ENCODE measurements at places on chromosomes 2 and 18.
A peak's percentile ranks its signal among the peaks of the same experiment; 100 is the strongest.

GRCh38 chr2:164620873-164621763 lies at the start of gene GRB14:
Gene GRB14 (minus strand): TSS chr2:164621482. CDS start chr2:164621309, 173 bp downstream.
- DNase-seq = peak; percentile 62

DNA sequence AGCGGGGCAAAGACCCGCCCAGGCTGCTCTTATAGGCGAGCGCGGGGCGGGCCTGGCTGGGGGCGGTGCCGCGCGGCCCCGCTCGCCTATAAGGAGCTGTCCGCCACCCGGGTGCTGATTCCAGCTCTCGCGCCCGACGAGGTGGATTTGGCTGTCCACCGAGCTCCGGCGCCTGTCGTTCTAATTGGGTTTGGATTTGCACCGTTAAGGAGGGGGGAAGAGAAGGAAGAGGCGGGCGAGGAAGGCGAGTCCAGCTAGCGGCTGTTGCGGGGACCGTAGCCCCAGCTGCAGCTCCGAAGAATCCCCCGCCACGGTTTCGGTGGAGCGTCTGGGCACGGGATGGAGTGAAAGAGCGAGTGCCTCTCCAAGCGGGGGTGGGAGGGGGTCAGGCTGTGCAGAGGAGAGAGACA lies at the start of gene CNTNAP5:
Gene CNTNAP5, plus strand, starts transcription at position 117 of the 410 bp plus-strand sequence. CDS start 364 bp downstream, outside the sequence.
- DNase-seq = no peak

- DNase-seq = no peak
These were observed 20.3 kb upstream of the ASNSD1 start for GRCh38 chr2:189641002-189641401.

DNA sequence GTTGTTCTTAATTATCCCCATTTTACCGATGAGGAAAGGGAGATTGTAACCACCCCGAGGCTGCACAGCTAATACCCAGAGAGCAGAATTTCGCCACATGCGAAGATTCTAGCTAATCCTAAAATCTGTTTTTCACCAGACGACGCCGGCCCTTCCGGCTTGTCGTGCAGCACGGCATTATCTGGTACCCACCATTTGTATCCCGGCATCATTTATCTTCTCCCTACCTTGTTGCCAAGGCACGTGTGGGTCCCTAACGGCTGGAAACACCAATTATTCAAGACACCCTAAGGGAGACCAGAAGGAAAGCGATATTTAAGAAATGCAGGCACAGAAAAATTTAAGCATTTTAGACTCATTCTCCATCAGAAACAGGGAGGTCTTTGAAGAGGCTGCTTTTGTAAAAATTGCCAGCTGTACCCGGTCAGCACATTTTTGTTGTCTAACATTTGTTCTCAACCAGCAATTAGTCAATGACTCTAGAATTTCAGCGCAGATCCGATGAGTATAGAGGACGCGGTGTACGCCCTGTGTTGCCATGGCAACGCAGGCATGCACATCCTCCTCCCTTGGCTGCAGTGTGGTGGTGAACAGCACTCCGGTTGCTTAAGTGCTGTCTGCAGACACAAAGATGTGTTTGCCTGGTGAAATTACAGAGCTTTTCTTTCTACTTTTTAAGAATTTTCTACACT lies 111.6 kb downstream of the AGAP1 start:
- no peak for DNase-seq

GRCh38 chr18:3653851-3654441 lies 204.0 kb downstream of the TGIF1 start:
- no peak for DNase-seq

GRCh38 chr2:197599285-197599965 lies 76.0 kb downstream of the RFTN2 start:
- no peak for DNase-seq

- DNase-seq = no peak
These were observed 12.3 kb upstream of the RESP18 start for GRCh38 chr2:219344751-219345430.

- no peak for DNase-seq
These were observed 46.1 kb upstream of the HPCAL1 start for GRCh38 chr2:10256515-10257031.

DNA sequence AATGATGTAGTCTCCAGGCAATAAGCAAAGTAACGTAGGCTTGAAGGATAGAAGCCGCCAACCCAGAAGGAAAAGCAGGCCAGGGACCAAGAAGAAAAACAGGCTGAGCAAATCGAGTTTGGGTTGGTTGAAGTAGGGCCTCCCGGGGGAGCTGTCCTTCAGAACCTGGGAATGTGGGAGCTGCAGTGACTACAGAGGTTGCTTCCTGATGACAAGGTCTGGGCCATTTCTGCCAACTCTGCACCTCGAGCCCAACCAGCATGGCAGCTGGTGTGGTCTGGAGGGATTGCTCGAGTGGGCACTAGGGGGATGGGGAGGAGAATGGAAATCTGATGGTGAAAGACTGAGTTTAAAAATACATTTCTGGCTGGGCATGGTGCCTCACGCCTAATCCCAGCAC lies 14.1 kb downstream of the ACMSD start:
- DNase-seq = no peak

GRCh38 chr2:170462433-170463205 lies 252.5 kb upstream of the SP5 start:
- no peak for DNase-seq

DNA sequence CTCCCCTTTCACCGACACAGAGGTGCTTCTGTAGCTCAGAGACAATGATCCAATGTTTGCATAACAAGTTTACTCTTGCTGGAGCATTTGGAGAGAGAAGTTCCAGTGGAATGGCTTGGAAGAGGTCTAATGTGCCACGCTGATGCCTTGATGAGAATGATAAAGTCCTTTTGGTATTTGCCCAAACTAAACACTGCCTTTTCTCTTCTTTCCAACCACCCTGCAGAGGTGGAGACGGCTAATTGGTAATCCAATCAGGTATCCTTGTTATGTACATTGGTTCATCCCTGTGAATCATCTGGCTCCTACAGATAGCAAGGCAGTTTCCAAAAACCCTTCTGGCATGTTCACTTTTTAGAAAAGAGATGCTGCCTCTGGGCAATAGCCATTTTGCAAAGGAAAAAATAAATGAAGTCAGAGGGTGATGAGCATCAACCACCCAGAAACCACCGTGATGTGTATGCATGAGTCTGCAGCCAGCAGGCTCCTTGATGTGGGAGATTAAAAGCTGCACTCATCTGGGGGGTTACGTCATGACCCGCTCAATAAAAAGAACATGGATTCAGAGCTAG lies 40.6 kb downstream of the KIAA2012 start:
- no peak for DNase-seq

- no peak for DNase-seq
These were observed 48.5 kb downstream of the SERPINB7 start for GRCh38 chr18:63823516-63824219.

DNA sequence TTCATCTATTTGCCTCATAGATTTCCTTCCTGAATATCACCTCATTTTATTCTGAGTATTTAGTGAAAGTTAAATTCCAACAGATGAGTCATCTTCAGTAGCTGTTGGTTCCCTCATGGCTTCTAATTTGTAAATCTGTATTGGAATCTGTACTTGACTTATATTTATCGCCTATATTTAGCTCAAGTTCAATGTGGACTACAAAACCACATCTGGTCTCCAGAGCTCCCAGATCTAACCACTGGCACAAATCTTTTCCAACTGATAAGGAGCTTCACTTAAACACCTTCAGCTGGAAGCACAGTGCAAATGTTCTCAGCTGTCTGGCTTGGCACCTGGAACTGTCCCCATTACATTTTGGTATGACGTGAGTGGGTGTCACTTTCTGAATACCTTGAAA lies 82.8 kb upstream of the DSEL start:
- DNase-seq = peak; percentile 22

DNA sequence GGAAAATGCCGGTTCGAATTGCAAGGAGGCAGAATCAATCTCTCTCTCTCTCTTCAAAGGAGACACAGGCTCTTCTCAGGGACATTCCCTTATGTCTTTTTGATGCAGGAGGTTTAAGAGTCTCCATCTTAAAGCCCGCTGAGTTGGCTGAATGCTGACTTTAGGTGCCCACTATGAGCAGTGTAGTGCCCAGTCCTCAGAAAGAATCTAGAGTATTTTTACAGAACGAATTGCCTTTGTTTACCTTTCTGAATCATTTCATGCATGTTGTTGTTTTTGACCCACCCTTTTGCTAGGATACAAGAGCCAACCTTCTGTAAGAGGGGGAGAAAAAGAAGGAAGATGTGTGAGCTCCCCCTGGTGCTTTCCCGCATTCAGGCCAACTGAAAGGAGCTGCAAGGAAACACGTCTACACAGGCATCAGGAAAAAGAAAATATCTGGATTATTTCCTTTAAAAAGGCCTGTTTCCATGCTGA lies 193.5 kb upstream of the TCF4 start:
- no peak for DNase-seq

GRCh38 chr18:40355726-40356125 lies 1599.3 kb upstream of the PIK3C3 start:
- DNase-seq = no peak

- no peak for DNase-seq
These were observed 23.2 kb downstream of the IL1B start for GRCh38 chr2:112813280-112813966.

DNA sequence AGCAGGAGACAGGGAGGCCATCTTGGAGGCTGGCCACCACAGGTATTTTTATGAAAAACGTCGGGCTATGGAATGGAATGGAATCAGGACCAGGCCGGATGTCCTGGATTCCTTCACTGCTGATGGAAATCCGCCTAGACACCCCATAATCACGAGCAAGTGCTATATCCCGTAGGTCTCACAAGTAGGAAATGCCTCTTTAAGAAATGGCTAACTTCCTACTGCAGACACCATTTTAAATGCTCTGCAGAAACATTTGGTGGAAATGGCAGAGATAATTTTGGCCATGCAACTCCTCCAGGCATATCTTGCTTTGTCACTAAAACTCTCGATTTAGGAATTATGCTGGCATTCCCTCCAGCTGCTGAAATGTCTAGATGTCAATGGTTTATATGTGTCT lies 18.0 kb downstream of the ID2 start:
- DNase-seq = no peak

DNA sequence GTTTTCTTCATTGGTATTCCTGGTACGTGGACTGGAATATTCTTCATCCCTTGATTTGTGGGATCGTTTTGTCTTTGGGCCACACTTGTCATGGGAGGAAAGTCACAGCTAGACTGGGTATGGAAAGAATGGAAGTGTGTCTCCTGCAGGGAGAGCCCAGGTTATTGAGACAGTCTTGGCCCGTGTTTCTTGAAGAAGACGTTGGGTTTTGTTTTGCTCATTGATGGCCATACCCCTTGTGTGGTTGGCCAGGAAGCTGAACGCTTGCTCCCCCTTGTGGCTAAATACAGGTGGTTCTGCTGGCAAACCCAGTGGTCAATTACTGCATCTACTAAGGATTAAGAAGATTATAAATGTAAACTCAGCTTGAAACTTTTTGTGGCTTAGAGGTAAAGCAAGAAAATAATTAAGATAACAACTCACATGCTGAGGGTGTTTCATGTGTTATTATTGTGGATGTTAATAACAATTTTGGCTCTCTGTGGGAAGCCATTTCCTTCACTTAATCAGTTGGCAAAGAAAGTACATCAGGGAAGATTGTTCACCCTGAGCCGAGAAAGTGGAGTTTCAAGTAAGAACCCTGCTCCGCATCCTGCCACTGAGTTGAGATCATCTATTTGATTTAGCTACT lies 91.8 kb downstream of the NEDD4L start:
- DNase-seq = peak; percentile 27

- DNase-seq = no peak
These were observed 21.5 kb upstream of the KCNK3 start for GRCh38 chr2:26670931-26671460.

DNA sequence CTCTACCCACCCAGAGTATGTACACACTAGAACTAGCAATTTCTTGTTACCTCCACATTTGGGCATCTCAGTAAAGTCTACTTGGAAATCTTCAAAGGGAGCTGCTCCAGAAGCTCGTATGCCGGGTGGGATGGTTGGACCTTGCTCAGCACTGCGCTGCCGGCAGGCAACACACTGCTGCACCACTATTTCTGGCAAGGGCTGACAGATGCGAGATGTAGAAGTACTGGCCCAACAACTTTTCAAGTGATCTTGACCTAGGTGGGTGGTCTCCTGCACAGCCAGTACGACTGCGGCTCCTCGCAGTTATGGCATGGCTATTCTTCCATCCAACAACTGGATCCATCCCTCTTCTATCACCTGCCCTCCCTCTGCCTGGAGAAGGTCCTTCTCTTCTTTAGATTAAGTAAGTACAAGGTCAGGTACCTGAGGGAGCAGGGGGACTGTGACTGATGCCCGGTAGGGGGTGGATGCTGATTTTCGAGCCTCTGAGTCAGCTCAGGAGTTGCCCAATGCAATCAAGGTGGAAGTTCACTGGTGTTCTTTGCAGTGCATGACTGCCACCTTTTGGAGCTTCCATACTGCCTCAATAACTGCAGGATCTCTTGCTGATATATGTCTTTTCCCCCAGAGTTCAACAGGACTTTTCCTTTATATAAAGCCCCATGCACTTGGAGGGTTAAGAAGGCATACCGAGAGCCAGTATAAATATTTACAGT lies 100.4 kb upstream of the SLC1A4 start:
- DNase-seq = peak; percentile 36

DNA sequence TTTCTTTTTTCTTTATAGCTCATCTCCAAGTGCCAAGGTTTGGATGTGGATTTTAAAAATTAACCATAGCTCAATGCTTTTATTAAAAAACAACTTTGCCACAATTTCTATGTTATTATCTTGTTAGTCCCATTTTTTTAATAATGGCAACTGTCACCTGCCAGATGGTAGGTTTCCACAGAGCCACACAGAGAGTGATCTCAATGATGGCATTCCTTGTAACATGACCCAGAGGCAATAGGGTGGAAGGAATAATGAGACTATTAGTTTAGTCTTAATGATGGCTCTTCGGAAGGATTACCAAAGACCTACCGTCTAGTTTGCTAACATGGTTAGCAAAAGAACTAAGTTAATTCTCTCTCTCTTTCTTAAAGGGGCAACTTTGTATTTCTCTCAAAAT lies 64.0 kb downstream of the REL start:
- DNase-seq = no peak

DNA sequence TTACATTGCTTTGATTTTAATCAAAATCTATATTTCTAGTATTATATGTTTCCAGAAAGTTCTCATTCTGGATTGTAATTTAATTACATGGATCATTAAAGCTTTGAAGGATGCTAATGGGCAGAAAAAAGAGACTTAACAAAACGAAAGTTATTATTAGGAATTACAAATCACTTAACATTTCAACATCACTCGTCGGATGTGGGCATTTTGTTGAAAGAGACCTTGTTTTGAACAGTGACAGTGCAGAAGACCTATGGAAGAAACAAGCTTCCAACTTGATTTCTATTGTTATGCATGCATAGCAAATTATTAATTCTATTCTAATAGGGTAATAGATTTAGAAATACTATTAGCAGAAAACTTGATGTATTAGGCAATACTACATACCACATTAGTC lies 31.4 kb upstream of the DARS1 start:
- DNase-seq = no peak

DNA sequence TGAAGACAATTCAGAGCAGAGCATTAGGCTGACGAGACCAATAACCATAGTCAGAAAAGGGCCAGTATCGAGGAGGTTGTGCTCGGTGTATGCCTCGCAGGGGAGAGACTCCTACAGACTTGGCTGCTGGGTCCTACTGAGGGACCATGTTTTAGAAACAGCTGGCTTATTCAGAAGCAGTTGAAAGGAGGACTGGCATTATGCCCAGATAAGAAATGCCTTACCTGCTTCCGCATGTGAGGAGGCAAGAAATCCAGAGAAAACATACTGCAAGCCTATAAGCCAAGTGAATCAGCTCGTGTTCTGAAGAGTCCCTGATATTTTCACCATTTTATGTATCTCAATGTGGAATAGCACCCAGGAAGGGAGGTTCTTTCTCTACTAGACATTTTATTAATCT lies 434.7 kb downstream of the GRB14 start:
- DNase-seq = no peak

Data from RCC 7860 (cell line).